H9 (cell line): ENCODE measurements at places on chromosomes 4 and X. TPM values are rescaled to one million over a fixed set of nuclear protein-coding genes. Genes with fewer than 3 reads are reported as not detected.

CXCL6 gene
- 0.85 and 1.3 TPM in 2 replicates for total RNA-seq

CTSO gene
- total RNA-seq = 0.81 and 1.1 TPM in 2 replicates

NUP62CL gene
- 3.9 and 4.3 TPM in 2 replicates for total RNA-seq

SLIT2 gene
- total RNA-seq = 1.3 and 1.5 TPM in 2 replicates

C4orf50 gene
- total RNA-seq = 0.17 and 0.18 TPM in 2 replicates

CFI gene
- not detected in 2 replicates for total RNA-seq

MXRA5 gene
- 0.99 and 1.0 TPM in 2 replicates for total RNA-seq

BEX5 gene
- total RNA-seq = 7.5 and 7.7 TPM in 2 replicates

G6PD gene
- total RNA-seq = 68.7 and 70.5 TPM in 2 replicates

RIBC1 gene
- 1.0 and 1.2 TPM in 2 replicates for total RNA-seq

AR gene
- total RNA-seq = 3.5 TPM in 2 replicates

TLR7 gene
- not detected in 2 replicates for total RNA-seq

RTL3 gene
- not detected in 2 replicates for total RNA-seq

GLRA2 gene
- total RNA-seq = not detected in 2 replicates

MTTP gene
- 0.46 and 0.64 TPM in 2 replicates for total RNA-seq

NPNT gene
- total RNA-seq = 0.37 TPM in 2 replicates

ANXA10 gene
- total RNA-seq = not detected in 2 replicates

ARHGAP6 gene
- total RNA-seq = 0.07 and 0.15 TPM in 2 replicates

SCML2 gene
- total RNA-seq = 14.4 and 15.5 TPM in 2 replicates

SHOX gene
- total RNA-seq = 0.18 and 0.24 TPM in 2 replicates

RASSF6 gene
- total RNA-seq = 0.15 and 0.22 TPM in 2 replicates

MAGEA12 gene
- not detected in 2 replicates for total RNA-seq

CCDC160 gene
- 0.97 and 1.2 TPM in 2 replicates for total RNA-seq

GLRB gene
- total RNA-seq = 0.50 and 0.70 TPM in 2 replicates

ASB12 gene
- 0.29 and 0.46 TPM in 2 replicates for total RNA-seq

KCTD8 gene
- 0.94 and 1.1 TPM in 2 replicates for total RNA-seq

DNAAF6 gene
- total RNA-seq = not detected in 2 replicates

TMPRSS11E gene
- 2.3 and 3.3 TPM in 2 replicates for total RNA-seq

SFRP2 gene
- total RNA-seq = 156 and 161 TPM in 2 replicates

GALNT7 gene
- 55.3 and 57.3 TPM in 2 replicates for total RNA-seq

SMIM10 gene
- total RNA-seq = 1.1 and 1.2 TPM in 2 replicates

USP17L21 gene
- not detected in 2 replicates for total RNA-seq

IBSP gene
- total RNA-seq = not detected in 2 replicates

MFAP3L gene
- 5.1 and 5.4 TPM in 2 replicates for total RNA-seq

SPRY1 gene
- total RNA-seq = 76.3 and 77.6 TPM in 2 replicates

NSDHL gene
- total RNA-seq = 31.6 and 32.7 TPM in 2 replicates

MAGT1 gene
- total RNA-seq = 42.8 and 44.0 TPM in 2 replicates

AMBN gene
- total RNA-seq = not detected in 2 replicates

ASB11 gene
- total RNA-seq = not detected in 2 replicates

PDE5A gene
- 14.8 and 15.7 TPM in 2 replicates for total RNA-seq

SPIN4 gene
- 23.3 and 23.4 TPM in 2 replicates for total RNA-seq

GPR50 gene
- 11.9 and 12.2 TPM in 2 replicates for total RNA-seq

ADH1A gene
- total RNA-seq = not detected in 2 replicates

BRS3 gene
- not detected in 2 replicates for total RNA-seq

FGG gene
- not detected in 2 replicates for total RNA-seq

GPRASP3 gene
- total RNA-seq = 4.8 and 5.3 TPM in 2 replicates

ZNF185 gene
- total RNA-seq = 10.2 and 11.3 TPM in 2 replicates

IL2 gene
- not detected in 2 replicates for total RNA-seq

SHROOM2 gene
- total RNA-seq = 13.9 and 15.3 TPM in 2 replicates

FAM184B gene
- total RNA-seq = 0.07 and 0.09 TPM in 2 replicates
